Right kidney (tissue), 9 donors: ENCODE measurements at places on chromosomes 11 and 22.

- no peak for DNase-seq
Measured at GRCh38 chr11:21414953-21415352, 745.6 kb downstream of the NELL1 start.

GRCh38 chr22:17974703-17975372 lies 49.5 kb downstream of the MICAL3 start:
- DNase-seq = no peak

DNA sequence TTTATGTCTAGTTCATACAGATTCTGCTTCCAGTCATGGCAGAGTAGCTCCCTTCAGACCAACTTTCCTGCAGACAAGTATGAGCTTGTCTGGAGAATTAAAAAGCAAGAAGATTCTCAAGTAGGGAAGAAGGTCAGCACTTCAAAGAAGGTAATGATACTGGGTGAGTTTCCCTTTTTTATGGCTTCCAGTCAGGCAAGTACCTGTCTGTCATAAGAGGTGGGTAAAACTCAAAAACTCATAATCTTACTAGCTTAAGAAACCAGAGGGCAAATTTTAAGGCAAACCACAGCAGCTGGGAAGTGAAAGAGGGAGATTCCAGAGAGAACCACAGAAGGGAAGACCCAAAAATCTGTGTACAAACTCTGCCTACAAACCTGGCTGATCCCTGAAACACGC lies 54.2 kb downstream of the DENND5A start:
- DNase-seq = no peak

- DNase-seq = no peak
Measured at GRCh38 chr11:126361400-126361799, 5.9 kb downstream of the ST3GAL4 start.

DNA sequence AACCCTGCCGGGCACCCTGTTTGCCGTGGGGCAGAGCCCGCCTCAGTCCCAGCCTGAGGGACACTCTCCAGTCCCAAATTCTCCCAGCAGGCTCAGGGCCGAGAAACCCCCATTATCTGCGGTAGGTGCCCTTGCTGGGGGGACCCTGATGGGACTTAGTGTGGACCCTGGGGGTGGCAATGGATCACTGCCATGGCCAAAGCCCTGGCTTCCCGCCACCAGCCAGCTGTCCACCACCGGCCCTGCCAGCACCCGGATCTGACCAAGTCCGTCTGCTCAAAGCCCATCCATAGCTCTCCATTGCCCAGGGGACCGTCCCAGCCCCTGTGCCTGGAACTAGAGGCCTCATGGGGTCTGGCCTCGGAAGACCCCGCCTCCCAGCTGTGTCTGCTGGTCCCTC lies 24.4 kb downstream of the WNT7B start:
- no peak for DNase-seq

DNA sequence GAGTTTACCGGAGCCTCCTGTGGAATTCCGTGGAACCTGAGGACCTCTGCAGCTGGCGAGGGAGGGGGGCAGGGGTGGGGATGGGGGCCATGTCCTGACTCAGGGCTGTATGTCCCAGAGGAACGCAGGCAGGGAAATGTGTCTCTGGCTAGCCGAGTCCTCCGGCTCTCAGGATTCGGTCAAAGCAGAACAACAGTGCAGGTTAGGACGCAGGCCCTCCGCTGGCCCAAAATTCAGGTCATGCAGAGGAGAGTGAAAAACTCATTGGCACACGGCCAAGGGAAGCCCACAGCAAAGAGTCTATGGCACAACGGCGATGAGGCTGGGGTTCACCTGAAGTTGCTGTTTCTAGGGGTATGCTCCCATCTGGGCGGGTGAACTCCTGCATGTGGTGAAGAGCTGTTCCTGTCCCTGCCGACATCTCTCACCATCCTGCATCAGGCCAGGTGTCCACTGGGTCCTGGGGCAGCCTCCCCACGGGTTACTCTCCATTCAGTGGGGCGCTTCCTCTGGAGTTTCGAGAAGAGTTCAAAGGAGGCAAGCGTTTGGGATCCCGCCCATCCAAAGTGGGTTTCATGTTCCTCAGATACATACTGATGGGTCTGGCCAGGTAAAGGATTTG lies 1055.3 kb downstream of the BRD1 start:
- no peak for DNase-seq

DNA sequence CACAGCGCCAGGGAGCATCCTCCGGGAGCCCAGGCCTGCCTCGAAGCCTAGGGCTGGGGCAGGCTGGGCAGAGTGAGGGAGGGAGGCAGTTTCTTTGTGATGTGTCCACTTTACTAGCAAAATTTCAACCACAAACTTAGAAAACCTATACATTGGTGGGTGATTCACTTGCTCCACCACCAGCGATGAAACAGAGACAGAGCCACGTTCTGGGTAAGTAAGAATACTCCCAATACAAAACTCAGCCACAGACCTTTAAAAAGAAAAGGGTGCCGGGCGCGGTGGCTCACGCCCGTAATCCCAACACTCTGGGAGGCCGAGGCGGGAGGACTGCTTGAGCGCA lies 22.3 kb downstream of the CDKN1C start:
- no peak for DNase-seq

DNA sequence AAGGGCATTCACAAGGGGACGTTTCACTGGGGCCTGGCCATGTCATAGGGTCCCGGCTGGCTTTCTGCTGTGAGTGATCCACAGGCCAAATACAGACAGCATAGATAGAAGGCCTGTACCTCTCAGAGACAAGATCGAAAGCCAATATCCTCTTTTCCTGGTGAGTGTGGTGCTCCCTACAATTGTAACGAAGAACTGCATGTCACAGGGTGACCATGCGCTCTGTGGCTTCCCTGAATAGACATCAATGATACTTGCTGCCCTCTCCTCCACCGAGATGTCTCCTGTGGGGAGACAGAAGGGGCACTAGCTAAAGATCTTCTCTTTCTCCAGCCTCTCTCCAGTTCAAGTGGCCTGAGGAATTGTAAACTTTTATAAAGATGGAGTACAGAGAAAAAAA lies 226.1 kb upstream of the POU2AF2 start:
- no peak for DNase-seq

GRCh38 chr22:38070250-38070921 lies 13.2 kb downstream of the PICK1 start:
- no peak for DNase-seq

DNA sequence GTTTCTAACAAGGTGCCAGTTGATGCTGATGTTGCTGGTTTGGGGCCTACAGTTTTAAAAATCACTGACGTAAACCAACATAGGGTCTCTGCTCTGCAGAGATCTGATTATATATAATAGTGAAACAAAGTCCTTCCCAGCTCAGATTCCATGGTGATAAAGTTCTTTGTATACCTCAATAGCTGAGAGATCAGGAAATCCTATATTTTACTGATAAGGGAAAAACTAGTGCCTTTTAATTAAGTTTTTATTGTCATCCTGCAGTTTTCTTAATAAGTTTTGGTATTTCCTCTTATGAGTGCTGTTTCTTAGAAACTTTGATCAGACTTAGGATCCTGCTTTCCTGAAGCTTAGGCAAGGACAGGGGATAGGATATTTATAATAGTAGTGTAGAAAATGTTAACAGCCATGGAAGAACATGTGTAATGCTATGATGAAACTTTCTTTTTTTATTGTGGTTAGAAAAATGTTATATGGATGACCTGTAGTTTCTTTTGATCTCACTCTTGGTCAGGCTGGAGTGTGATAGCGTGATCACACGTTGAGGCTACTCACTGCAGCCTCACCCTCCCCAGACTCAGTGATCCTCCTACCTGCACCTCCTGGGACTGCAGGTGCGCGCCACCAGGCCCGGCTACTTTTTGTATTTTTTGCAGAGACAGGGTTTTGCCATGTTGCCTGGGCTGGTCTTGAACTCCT lies 14.1 kb downstream of the CAPRIN1 start:
- no peak for DNase-seq

- no peak for DNase-seq
Measured at GRCh38 chr11:36360826-36361415, 64.8 kb downstream of the PRR5L start.

- no peak for DNase-seq
Measured at GRCh38 chr11:119680541-119681360, 48.2 kb downstream of the NECTIN1 start.

DNA sequence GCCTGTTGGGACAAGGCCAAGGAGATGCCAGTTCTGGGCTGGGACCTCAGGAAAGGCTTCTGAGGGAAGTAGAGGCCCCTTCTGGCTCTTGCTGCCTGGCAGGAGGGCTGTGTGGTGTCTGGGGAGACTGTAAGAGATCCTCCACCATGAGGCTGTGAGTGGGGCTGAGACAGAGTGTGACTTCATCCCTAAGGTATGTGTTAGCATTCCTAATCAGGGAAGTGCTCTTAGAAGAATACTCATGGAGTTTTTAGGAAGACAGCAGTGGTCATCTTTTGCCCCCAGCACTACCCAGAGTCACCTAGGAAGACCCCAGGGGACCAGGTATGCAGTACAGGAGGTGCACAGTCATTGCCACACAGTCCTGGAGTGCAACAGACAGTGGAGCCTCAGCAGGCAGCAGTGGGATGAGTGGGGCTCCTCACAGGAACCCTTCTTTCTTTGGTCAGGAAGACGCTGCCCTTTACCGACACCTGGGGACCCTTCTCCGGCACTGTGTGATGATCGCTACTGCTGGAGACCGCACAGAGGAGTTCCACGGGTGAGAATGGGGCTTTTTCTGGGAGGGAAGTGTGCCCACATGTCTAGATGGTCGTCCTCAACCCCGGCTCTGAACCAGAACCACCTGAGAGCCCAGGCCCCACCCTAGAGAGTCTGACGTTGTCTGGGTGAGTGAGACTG lies 2.8 kb downstream of the RIC8A start:
- DNase-seq = no peak

- DNase-seq = no peak
Measured at GRCh38 chr11:116825434-116825833, 2.3 kb upstream of the APOA4 start.

- no peak for DNase-seq
Measured at GRCh38 chr22:27088026-27088425, 430.6 kb downstream of the MIAT start.

DNA sequence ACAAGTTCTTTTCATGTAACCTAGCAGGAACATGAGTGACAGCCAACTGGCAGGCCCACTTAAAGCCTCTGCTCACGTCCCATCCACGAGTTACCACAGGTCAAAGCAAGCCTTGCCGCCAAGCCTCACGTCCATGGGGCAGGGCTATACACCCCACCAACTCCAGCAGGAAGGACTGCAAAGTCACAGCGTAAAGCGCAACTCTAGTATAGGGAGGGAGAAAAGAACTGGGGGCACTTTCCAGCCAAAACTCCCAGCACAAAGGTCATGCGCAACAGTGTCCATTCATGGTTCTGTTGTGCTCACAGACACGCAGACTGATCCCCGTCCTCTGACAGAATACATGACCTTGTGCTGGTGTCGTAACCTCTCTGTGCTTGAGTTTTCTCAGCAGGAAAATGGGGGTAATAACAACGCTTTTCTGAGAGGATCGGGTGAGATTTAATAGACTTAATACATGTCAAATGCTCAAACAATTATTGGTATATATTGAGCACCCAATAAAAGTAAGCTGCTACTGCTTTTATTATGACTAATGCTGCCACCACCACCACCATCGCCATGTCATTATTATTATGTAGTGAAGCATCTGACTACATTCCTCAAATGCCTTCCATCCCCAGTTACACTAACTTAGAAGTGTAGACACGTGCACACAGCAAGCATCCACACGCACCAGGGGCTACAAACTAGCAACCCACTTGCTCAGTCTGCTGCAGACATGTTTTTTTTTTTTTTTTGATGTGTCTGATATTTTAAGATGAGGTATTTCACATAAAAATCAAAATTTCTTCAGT lies 104.4 kb upstream of the PARVA start:
- no peak for DNase-seq

GRCh38 chr11:131121426-131122333 lies 205.4 kb upstream of the SNX19 start:
- DNase-seq = no peak

DNA sequence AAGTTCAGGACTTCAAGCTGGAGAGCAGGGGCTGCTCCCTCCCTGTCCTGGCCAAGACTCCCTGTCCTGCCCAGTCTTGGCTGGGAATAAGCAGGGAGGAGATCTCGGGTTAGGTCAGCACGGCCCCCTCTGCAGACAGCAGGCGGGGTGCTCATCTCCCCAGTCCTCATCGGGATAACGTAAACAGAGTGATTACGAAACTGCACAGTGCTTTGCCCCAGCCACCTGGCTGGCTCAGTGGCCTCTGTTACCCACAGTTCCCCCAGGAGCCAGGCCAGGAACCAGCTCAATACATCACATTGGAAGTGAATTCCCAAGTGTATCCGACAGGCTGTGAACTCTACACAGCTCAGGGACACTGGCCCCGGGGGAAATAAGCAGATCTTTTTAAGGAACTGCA lies 42.7 kb upstream of the KCNJ11 start:
- DNase-seq = no peak

GRCh38 chr11:96246718-96247552 lies 96.1 kb downstream of the MAML2 start:
- no peak for DNase-seq

DNA sequence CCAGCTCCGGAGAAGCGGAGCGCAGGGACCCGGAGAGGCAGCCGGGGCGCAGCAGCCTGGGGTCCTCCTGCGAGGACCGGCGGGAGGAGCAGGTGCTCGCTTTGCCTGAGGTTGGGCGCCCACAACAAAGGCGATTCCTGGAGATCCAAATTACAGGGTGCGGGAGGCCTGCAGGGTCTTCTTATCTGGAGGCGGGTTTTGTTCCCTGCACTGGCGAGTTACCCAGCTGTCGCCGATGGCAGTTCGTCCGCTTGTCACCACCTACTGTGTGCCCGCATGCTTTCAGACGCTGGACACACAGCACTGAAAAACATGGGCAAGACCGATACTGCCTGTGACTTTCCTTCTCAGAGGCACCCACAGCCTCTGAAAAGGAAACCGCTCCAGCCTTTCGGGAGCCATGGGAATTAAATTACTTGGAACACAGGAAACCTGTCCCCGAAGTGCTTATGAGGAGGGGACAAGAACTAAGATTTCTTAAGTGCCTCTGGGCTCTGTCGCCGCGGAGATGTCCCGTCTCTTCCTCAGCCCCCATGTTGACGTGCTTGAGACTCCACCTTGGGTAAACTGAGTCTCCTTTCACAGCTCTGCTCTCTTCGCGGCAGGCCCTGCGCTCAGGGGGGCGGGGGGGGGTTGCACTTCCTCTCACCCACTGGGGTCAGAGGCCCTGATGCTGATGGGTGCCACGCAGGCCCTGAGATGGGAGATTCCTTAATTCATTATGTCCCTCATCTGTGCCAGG lies 1.3 kb upstream of the ZFTA start:
- no peak for DNase-seq

DNA sequence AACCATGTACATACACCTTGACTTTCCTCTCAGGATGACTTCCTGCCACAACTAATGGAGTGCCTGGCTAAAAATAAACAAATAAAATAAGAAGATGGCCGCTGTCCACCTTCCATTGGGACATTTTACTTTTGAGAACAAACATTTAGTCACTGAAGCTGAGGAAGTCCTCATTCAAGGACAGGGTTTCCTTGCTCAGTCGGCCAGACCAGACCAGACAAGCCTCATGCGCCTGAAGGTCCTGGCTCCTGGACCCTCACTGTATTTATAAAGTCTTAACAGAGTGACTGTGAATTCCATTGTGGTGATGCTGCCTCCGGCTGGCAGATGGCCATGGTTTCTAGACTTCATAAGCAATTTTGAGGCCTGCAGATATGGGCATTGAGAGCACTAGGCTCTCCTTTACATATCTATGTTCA lies 114.5 kb downstream of the MAML2 start:
- DNase-seq = no peak

GRCh38 chr11:117074119-117074518 lies 24.1 kb downstream of the SIK3 start:
- DNase-seq = no peak
